ENCODE measurements at places on chromosomes 3 and 15. TPM values are rescaled to one million over a fixed set of nuclear protein-coding genes. Genes with fewer than 3 reads are reported as not detected.

ETV5 gene
- 69.6 TPM for total RNA-seq

ACKR2 gene
- total RNA-seq = not detected

DPP8 gene
- total RNA-seq = 28.7 TPM

HSPBAP1 gene
- 7.9 TPM for total RNA-seq

NUSAP1 gene
- 82.5 TPM for total RNA-seq

PLA2G4B gene
- total RNA-seq = 0.66 TPM

TGM5 gene
- total RNA-seq = not detected

PROK2 gene
- not detected for total RNA-seq

TRIM42 gene
- total RNA-seq = not detected

NCK1 gene
- total RNA-seq = 34.2 TPM

TICRR gene
- total RNA-seq = 0.44 TPM

CBLB gene
- 58.9 TPM for total RNA-seq

SH2D7 gene
- total RNA-seq = not detected

TYRO3 gene
- total RNA-seq = 7.7 TPM

HMCES gene
- total RNA-seq = 22.8 TPM

ZNF385D gene
- not detected for total RNA-seq

SLC24A5 gene
- total RNA-seq = not detected

MOBP gene
- total RNA-seq = not detected

PLAAT1 gene
- total RNA-seq = not detected

MORC1 gene
- not detected for total RNA-seq

SPATA12 gene
- not detected for total RNA-seq

BUB1B gene
- 45.2 TPM for total RNA-seq

ALDH1A2 gene
- 0.86 TPM for total RNA-seq

TRIM59 gene
- total RNA-seq = 44.0 TPM

MYRIP gene
- total RNA-seq = not detected

GCHFR gene
- total RNA-seq = 1.0 TPM

KNG1 gene
- total RNA-seq = not detected

PPP2R3A gene
- total RNA-seq = 26.1 TPM

GADL1 gene
- total RNA-seq = under 0.01 TPM

MITF gene
- 6.6 TPM for total RNA-seq

CYP1A2 gene
- total RNA-seq = not detected

NANOGP8 gene
- total RNA-seq = not detected

ZDHHC23 gene
- 1.1 TPM for total RNA-seq

ATP13A5 gene
- total RNA-seq = not detected

GNAT1 gene
- not detected for total RNA-seq

CEP63 gene
- total RNA-seq = 12.3 TPM

ERICH6 gene
- total RNA-seq = 0.14 TPM

SPSB4 gene
- not detected for total RNA-seq

CORO2B gene
- total RNA-seq = 10.7 TPM

MAGEL2 gene
- total RNA-seq = under 0.01 TPM

KLF15 gene
- total RNA-seq = 0.29 TPM

CCDC13 gene
- total RNA-seq = 0.57 TPM

TMEM45A gene
- total RNA-seq = 33.6 TPM

COL6A5 gene
- 0.14 TPM for total RNA-seq

CPNE9 gene
- not detected for total RNA-seq

PRSS50 gene
- not detected for total RNA-seq

IL5RA gene
- not detected for total RNA-seq

ZNF662 gene
- 1.3 TPM for total RNA-seq

ABHD6 gene
- total RNA-seq = 10.5 TPM

GRK7 gene
- not detected for total RNA-seq

CISH gene
- 2.0 TPM for total RNA-seq

CPA3 gene
- not detected for total RNA-seq

STXBP5L gene
- total RNA-seq = not detected

GLDN gene
- 0.29 TPM for total RNA-seq

BTLA gene
- total RNA-seq = not detected

SORD gene
- 8.3 TPM for total RNA-seq

SPINK8 gene
- not detected for total RNA-seq

All from placental pericyte (primary cell).